ENCODE measurements at places on chromosomes 1 and 21.

GRCh38 chr1:81827942-81828341 lies 27.2 kb downstream of the ADGRL2 start:
- DNase-seq: no peak

DNA sequence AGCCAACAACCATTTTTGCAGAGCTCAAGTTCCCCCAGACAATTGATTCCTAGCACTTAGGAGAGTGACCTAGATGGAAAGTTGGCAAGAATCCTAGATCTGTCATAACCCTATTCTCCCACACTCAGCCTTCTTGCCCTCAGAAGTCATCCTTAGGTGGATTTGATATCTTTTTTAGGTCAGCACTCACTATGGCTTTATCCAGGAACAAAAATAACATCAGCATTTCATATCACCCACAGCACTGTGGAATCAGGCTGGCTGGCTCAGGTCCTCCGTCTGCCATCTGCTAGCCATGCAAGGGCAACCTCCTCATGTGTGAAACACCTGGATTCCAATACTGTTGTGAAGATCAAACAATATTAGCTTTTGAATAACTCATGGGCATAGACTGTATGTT lies 6.0 kb downstream of the DPT start:
- DNase-seq: no peak

GRCh38 chr1:91397605-91398004 lies 7.0 kb downstream of the HFM1 start:
- DNase-seq: no peak

DNA sequence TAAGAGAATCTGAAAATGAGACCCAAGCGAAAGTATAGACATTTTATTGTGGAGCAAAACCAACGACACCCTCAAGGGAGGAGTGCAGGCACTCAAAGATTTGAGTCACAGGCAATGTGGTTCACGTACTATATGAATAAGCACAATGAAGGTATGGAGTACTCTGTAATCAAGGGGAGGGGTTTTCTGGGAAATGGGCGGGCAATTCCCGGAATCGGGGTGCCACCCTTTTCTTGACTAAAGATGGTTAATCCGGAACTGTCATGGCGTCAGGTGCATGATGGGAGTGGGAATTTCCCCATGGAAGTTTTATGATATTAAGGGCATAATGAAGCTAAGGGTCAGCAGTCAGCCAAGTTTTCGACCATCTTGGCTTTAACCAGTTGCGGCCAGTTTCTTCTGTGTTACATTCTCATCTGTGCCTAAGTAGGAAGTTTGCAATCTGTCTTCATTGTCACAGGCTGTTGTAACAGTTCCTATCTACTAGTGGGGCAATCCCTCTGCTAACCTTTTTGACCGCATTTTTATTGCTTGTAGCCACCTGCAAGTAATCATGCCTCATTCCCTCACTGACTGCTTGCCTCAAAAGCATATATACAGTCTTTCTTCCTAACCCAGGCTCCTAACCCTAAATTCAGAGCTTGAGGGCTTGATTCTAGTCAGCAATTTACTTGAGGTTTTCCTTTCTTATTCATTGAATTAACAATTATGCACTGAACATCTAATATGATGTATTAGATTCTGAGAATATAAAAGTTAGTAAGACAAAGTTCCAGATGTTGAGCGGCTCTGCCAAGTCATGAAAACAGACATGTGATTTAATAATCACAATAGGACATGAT lies 775 bp upstream of the AIM2 start:
- DNase-seq: no peak

DNA sequence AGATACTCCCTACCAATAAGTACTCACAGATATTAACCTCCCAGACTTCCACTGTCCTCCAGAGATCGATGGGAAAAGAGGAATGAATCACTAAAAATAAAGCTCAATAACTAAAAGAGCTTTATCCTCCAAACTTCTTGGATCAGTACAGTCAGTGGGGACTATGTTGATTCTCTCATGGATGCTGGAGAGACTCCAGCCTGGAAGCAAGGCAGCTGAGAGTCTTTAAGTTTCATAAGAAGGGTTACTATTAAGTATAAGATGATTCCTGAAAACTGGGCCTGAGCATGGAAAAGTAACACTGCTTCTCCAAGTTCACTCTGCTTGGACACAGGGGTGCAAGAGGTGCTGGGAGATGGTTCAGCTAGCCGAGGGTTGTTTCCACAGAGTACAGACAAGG lies 6.2 kb upstream of the DDR2 start:
- DNase-seq: no peak

GRCh38 chr1:161274874-161275273 lies 16.3 kb downstream of the PCP4L1 start:
- no peak for DNase-seq
